Tibial nerve (tissue), 4 donors: ENCODE measurements at places on chromosomes 2 and 18. TPM values are rescaled to one million over a fixed set of nuclear protein-coding genes. Genes with fewer than 3 reads are reported as not detected.

GPR55 gene
- total RNA-seq, result not detected

GRCh38 chr2:118292991-118293390 is 204.7 kb downstream of the INSIG2 start:
- H3K36me3 ChIP-seq, result no peaks in the 10 kb centered on the region
- H3K27me3 ChIP-seq, result no peaks in the 10 kb centered on the region
- no peak overlapping the region for H3K27ac ChIP-seq
- no peak for DNase-seq
- no peak overlapping the region for H3K4me3 ChIP-seq
- no peaks in the 10 kb centered on the region for H3K4me1 ChIP-seq

EFHD1 gene
- 48.7 TPM for total RNA-seq

DNA sequence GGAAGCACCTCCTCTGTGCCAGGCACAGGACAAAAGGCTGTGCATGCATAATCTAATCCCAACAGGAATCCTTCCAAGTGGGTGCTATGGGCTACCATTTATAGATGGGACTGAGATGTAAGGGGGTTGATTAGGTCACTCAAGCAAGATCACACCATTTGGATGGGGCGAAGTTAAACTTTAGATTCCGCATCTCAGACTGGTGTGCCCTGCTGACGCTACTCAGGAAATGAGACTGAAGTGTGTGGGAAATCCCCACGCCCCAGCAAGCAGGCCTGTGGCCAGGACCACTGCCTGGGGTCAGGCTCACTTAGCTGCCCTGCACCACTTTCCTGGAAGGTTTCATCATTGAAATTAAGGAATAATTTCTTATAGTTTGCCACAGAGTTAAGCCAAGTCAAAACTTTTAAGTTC is 70.5 kb upstream of the PPP1CB start:
- H3K36me3 ChIP-seq, result no peaks in the 10 kb centered on the region
- no peaks in the 10 kb centered on the region for H3K27me3 ChIP-seq
- H3K4me3 ChIP-seq, result no peak overlapping the region
- H3K4me1 ChIP-seq, result peaks cover 11% of the 10 kb centered on the region
- H3K27ac ChIP-seq, result no peak overlapping the region

- H3K27me3 ChIP-seq, result no peaks in the 10 kb centered on the region
- H3K4me1 ChIP-seq, result no peaks in the 10 kb centered on the region
- no peak overlapping the region for H3K27ac ChIP-seq
- H3K4me3 ChIP-seq, result no peak overlapping the region
These were observed 111.3 kb downstream of the TSN start for GRCh38 chr2:121866789-121867188.

GRCh38 chr18:12287131-12287681 is 20.8 kb upstream of the TUBB6 start:
- no peak for DNase-seq
- no peaks in the 10 kb centered on the region for H3K36me3 ChIP-seq

- no peaks in the 10 kb centered on the region for H3K36me3 ChIP-seq
- H3K4me1 ChIP-seq, result no peaks in the 10 kb centered on the region
- H3K27ac ChIP-seq, result no peak overlapping the region
- H3K27me3 ChIP-seq, result no peaks in the 10 kb centered on the region
- no peak for DNase-seq
These were observed 143.4 kb downstream of the TRIM43 start for GRCh38 chr2:95734976-95735890.

GRCh38 chr2:235098736-235099494 is 147.1 kb downstream of the SH3BP4 start:
- no peaks in the 10 kb centered on the region for H3K27me3 ChIP-seq
- no peak overlapping the region for H3K27ac ChIP-seq
- H3K4me1 ChIP-seq, result no peaks in the 10 kb centered on the region
- no peak for DNase-seq
- H3K36me3 ChIP-seq, result no peaks in the 10 kb centered on the region

B3GNT7 gene
- 2.7 TPM for total RNA-seq

GALR1 gene
- 0.87 TPM for total RNA-seq

METTL4 gene
- 10.3 TPM for total RNA-seq

DNA sequence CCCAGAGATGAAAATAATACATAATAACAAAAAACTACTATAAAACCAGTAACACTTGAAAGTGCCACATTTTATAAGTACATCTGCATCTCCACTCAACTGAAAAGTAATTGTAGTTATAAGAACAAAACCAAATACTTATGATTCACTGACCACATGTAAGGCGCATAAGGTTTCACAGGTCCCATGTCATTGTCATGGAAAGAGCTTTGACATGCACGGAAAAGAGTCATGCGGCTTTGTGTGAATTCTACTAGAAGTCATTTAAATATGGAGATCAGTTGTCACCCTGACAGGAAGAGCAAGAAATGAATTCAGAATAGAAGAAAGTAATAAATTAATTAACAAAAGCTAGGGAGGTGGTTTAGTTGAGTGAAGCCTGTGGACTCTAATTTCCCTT is 459.1 kb downstream of the CDH2 start:
- no peaks in the 10 kb centered on the region for H3K27me3 ChIP-seq

TUBB8B gene
- not detected for total RNA-seq
